ENCODE measurements at places on chromosomes 16 and 17.

DNA sequence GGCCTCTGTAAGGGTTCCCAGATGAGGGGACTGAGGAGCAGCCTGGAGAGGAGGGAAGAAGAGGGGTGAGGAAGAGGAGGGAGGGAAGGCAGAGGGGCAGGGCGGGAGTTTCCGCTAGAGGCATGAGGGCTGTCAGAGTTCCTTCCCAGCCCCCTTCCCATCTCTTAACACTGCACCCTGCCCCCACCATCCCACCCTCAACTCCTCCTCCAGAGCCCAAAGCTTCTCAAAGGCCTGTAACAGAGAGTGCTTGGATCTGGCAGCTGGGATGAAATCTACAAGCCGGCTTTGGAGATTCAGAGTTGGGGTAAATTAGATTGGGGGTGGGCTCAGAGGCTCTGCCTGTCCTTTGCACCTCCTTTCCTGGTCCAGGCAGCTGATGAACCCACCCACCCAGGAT, 57.3 kb upstream of the DLX4 start:
- DNase-seq, result no peak

DNA sequence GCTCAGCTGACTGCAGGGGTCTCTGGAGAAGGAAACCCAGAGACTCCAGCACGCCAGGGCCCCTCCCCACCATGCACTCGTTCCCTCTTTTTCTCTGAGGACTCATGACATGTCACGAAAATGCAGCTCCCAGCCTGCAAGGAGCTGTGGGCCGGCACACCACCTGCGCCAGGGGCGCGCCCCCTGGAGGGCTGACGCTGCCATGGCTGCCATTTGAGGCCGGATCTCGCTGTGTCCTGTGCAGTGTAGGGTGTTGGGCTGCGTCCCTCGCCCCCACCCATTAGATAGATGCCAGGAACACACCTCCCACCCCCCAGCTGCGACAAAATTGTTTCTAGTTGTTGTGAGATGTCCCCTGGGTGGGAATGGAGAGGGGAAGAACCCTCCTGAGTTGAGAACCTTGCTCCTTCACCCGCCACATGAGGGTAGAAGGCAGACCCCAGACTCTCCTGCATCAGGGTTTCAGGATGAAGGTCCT, 8.2 kb downstream of the SYNGR2 start:
- peak; percentile 57 for DNase-seq

DNA sequence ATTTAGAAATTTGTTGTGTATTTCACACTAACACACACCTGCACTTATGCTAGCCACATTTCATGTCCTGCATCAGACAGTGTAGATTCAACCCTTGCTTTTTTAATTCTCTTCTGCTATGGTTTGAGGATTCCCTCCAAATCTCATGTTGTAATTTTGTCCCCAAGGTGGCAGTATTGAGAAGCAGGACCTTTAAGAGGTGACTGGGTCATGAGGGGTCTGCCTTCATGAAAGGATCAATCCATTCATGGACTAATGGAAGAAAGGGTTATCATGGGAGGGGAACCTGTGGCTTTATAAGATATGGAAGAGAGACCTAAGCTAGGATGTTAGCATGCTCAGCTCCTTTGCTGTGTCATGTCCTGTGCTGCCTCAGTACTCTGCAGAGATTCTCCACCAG, 1032.2 kb downstream of the CDH11 start:
- DNase-seq, result no peak

DNA sequence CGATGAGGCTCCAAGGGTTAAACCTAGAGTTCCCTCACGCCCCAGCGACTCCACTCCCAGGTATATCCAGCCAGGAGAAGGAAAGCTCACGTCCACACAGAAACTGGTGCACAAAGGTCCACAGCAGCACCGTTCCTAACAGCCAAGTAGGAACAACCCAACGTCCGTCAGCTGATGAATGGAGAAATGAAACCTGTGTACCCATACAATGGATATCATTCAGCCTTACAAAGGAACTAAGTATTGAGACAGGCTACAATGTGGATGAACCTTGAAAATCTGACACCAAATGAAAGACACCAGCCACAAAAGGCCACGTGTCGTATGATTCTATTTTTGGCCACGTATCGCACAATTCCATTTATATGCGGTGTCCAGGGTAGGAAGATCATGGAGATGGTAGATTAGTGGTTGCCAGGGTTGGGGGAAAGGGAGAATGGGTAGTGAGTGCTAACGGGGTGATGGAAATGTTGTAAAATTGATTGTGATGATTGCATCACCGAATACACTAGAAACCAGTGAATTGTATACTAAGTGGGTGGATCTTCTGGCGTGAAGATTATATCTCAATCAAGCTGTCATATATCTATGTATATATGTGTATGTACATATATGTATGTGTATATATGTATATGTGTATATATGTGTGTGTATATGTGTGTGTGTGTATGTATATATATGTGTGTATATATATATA, 30.1 kb downstream of the NLRC3 start:
- no peak for DNase-seq

DNA sequence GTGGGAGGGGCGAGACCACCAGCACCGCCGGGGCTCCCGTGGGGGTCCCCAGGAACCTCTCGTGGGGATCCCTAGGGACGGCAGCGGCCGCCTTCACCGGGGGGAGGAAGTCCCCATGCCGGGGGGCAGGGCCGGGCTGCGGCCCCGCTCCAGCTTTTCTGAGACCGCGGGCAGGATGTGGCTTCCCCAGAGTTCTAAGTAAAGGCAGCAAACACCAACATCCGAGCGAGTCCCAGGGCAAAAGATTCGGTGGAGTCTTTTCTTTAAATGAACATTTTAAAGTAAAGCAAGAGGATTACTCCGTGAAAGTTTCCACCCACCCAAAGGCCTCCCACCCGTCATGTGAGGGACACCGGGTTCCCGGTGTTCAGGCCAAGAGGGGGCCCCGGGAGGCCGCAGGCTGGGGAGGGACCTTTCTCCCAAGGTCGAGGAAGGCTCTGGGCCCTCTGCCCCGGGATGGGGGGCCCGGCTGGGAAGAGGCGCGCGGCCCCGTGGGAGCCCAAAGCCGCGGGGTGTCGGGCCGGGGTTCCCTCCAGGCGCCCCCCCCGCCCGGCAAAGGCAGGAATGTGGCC, 137.2 kb upstream of the RPH3AL start:
- no peak for DNase-seq

DNA sequence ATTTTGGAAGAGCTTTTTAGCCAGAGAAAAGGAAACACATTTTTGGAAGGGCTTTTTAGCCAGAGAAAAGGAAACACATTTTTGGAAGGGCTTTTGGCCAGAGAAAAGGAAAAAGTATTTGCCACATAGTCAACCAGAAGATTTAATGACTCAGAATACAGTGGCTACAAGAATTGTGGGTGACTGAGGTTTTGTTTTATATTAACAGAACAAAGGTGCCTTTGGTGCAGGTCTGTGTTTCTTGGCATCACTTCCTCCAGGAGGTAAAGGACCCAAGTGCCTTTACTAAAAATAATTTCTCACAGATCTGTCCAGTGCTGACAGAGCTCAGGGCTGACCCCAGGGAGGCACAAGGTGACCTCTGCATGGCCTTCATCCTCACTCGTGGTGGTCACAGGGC, 363.1 kb downstream of the CA10 start:
- no peak for DNase-seq

- DNase-seq, result no peak
These were observed 43.6 kb upstream of the CCDC182 start for GRCh38 chr17:57788725-57789124.

GRCh38 chr16:88578446-88579313, 8.5 kb downstream of the ZC3H18 start:
- no peak for DNase-seq

- DNase-seq, result no peak
These were observed 69.6 kb downstream of the SEC14L1 start for GRCh38 chr17:77210331-77210730.

GRCh38 chr17:57916925-57917858, 38.0 kb downstream of the CUEDC1 start:
- DNase-seq, result no peak

DNA sequence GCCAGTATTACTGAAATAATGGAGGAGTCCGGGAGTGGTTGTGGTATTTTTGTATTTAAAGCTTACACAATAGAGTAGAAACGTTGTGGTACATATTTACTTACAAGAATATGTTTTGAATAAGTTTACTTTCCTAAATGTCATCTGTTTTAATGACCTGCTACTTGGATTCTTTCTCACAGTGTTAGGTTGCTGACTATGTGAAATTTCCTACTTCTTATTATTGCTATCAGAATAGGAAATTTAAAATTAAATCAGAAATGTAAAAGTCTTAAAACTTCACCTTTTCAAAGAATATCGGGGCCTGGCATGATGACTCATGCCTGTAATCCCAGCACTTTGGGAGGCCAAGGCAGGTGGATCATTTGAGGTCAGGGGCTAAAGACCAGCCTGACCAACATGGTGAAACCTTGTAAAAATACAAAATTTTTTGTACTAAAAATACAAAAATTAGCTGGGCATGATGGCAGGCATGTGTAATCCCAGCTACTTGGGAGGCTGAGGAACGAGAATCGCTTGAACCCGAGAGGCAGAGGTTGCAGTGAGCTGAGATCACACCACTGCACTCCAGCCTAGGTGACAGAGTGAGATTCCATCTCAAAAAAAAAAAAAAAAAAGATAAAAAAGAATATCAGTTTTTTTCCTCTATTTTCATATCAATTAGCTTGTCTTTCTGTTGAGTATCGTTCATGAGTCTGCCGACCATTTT, 77.8 kb downstream of the VMP1 start:
- DNase-seq, result no peak

DNA sequence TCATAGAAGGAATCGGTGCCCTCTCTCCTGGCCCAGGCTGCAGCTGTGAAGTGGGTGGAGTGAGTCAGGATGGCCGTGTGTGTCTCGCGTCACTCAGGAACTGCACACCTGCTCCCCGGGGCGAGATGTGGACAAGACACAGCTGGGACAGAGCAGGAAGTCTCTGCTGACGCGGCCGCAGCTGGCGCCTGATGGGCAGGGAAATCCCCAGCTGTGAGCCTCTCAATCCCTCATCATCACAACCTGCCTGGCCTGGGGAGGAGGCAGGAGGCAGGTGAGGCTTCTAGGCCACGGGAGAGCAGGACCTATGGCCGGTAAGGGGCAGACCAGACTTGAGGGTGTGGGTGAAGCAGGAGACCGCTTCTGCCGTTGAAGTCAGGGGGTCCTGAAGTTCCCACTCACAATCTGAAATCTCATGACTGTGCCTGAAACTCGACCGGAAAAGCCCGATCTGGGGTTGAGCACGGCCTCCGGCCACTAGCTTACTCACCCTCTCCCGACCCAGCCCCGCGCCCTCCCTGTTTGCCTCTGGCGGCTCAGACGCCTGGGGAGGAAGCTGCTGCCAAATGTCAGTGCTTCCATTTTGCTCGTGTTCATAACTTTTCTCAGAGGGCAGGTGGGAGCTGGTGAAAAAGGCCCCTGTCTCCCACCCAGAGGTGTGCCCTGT, 1.1 kb upstream of the TRPV3 start:
- peak; percentile 48 for DNase-seq

DNA sequence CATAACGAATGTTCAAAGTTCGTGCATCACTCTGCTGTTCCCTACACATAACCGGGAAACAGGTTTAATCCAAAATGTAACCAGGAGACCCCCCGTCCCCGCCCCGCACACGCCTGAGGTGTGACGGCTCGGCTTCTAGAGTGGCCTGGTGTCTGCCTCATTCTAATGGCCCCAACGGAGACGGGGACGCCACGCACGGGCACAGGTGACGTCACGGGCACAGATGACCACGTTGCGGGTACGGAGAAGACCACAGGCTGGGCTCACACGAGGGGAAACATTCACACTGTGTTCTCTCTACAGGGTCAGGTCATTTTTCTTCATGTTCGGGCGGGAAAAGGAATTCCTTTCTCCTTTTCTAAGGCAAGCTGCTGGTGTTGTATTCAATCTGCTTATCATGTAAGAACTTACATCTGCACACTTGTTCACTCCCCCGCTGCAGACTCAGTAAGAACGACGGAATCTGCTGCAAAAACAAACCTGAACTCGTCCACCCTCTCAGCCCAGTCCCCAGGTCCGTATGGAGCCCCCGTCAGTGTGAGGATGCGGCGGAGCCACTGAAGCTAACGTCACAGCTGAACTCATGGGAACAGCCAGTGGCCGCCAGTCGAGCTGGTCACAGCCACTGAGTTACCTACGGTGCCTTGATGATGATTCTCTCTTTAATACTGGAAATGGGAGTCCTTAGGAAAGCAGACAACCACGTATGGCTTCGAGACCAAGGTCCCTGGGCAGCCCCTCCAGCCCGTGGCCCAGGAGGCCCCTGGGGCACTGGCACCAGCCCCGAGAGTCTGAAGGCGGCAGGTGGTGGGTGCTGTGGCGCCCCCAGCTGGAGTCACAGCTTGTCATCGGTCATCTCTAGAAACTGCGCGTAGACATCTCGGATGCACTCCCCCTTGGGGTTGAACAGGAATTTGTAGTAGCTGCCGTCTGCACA, 32.9 kb downstream of the WDR45B start:
- DNase-seq, result no peak

DNA sequence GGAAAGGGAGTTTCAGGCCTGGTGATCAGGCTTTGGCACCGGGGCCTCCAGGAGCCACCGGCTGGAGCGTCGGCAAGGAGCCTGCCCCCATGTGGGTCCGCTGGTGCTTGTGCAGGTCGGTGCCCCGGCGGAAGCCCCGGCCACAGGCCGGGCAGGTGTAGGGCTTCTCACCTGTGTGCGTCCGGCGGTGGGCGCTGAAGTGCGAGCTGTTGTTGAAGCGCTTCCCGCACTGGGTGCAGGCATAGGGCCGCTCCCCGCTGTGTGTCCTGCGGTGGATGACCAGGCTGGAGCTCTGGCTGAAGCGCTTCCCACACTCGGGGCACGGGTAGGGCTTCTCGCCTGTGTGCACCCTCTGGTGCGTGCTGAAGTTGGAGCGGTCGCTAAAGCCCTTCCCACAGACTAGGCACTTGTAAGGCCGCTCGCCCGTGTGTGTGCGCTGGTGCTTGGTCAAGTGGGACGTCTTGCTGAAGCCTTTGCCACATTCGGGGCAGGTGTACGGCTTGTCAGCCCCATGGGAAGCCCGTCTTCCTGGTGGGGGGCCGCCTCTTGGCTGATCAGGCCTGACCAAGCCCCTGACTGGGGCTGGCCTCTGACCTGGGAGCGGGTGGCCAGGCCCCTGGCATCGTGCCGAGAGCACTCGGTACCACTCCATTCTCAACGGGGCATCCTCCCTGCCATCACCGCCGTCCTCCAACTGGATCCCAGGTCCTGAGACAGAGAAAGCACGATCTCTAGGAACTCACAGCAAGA, 14.4 kb downstream of the ZNF500 start:
- DNase-seq, result no peak

- no peak for DNase-seq
These were observed 11.5 kb downstream of the STX8 start for GRCh38 chr17:9564104-9564503.

- no peak for DNase-seq
These were observed 47.0 kb downstream of the SYNRG start for GRCh38 chr17:37562016-37562745.

GRCh38 chr17:35778641-35779196, 16.7 kb downstream of the MMP28 start:
- no peak for DNase-seq

Measured in stimulated activated naive CD4-positive, alpha-beta T cell treated with Interleukin-2 at 50 U/mL for 16 hours (primary cell).